Activated CD4-positive, alpha-beta T cell treated with anti-CD3 and anti-CD28 coated beads for 24 hours (primary cell): ENCODE measurements at places on chromosomes 13 and 19.

GRCh38 chr13:110426735-110427134, 119.7 kb downstream of the COL4A2 start:
- no peak for DNase-seq

GRCh38 chr13:48564056-48564455, 31.2 kb upstream of the RCBTB2 start:
- DNase-seq = no peak

DNA sequence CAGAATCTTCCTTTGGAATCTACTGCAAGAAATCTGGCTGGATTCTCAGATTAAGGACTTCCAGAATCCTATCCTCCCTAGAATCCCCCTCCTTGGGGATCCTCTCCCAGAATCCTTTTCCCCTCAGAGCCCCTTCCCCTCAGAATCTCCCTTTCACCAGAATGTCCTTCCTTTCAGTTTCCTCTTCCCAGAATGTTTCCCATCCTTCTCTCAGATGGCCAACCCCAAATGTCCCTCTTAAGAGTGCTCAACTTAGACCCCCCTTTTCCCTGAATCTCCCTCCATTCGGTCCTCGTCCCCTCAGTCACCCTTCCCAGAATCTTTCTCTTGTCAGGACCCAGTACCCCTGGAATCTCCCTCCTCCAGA, 584 bp upstream of the RPS16 start:
- no peak for DNase-seq

DNA sequence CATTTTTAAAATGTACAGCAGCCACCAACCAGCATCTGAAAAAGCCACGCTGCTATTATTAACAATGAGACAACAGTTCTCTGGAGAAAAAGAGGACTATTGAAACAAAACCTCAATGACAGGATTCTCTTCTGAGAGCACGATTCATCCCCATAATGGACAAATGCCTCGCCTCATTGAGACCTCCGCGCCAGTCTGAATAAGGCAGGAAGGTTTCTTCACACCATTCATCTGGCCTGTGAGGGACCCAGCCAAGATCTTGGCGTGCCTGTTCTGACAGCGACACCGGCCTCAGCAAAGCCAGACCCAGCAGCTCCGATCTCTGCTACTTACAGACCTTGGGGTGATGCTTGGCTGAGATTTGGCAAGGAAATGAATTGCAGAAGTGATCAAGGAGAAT, 14.8 kb downstream of the SMIM7 start:
- no peak for DNase-seq

- DNase-seq = no peak
Observed at GRCh38 chr19:10412257-10412977, 7.9 kb upstream of the PDE4A start.

GRCh38 chr13:109366525-109366924, 419.9 kb downstream of the IRS2 start:
- DNase-seq = no peak

DNA sequence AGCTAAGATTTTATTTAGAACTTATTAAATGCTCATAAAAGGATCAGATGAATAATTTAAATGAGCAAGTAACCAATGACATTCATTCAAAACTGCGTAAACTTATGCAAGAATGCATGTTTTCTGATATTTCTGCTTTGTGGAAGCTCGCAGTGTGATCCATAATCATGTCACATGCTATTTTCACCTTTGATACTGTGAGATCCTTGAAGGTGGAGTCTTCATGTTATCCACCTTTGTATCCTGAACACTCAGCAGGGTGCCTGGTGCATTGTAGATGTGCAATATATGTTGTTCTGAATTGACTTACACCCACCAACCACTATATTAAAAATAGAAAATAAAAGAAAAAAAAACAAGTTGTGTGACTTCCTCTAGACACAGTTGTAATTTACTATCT, 333.5 kb downstream of the DCT start:
- DNase-seq = no peak
